ENCODE measurements at places on chromosomes 4 and X.

- peak; percentile 16 for DNase-seq
Observed at GRCh38 chr4:110484767-110485166, 8.8 kb downstream of the ENPEP start.

- no peak for DNase-seq
Observed at GRCh38 chr4:7960017-7960789, 20.5 kb upstream of the AFAP1 start.

DNA sequence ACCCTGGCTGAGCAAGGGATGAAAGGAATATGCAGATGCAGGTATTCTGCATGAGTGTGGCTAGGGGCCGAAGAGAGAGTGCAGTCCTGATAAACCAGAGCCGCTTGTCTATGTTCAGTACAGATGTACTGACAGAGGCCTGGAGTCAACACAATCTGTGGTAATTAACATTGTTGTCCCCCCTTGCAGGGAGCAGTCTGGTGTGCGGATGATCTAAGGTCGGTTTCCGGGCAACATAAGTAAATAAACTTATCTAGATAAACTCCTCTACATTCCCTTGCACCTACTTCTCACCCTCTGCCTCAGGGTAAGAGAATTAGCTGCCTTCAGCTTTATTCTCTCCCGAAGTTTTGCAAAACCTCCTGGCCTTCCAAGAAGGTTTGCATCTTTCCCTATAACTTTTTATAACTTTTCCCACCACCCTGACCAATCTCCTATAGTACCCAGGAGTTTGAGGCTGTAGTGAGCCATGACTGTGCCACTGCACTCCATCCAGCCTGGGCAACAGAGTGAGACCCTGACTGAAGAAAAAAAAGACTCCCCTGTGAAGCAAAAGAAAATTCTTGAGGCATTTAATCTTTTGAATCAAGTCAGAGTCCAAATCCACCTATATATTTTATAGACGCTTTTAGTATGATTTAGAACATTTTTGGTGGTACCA is 26.6 kb downstream of the SNX25 start:
- no peak for DNase-seq

- no peak for DNase-seq
Observed at GRCh38 chr4:48538358-48538757, 48.3 kb downstream of the ZAR1 start.

- DNase-seq, result no peak
Observed at GRCh38 chr4:6972911-6973310, 63.3 kb downstream of the TBC1D14 start.

- no peak for DNase-seq
Observed at GRCh38 chr4:25914670-25915352, 791 bp downstream of the SMIM20 start.

DNA sequence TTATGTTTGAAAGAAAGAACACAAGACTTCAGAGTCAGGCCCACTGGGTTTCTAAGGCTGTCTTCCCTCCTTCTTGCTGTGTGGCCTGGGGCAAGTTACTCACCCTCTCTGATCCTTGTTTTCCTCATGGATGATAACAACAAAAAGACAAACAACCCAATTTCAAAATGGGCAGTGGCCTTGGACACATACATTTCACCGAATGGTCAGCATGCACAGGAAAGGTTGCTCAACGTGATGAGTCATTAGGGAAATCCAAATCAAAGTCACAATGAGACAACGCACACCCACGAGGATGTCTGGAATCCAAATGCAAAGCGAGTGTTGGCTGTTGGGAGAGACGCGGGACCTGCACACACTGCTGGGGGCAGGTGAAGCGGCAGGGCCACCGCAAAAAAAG is 50.8 kb upstream of the PPP2R2C start:
- no peak for DNase-seq

DNA sequence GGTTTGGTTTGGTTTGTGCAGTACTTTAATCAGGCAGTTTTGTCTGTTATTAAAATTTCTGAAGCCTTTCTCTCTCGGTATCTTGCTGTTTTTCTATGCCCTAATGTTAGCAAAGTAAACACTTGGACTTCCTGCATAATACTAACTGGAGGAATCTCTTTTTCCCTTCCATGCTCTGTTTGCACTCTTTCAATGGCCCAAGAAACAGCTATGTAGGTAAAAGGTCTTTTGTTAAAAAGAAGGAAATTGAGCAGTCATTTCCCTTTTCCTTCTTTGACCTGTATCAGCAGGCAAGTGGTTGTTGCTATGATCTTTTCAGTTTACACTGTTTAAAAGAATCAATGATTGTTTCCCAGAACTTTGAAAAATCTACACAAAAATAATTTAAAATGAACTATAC is 82.7 kb downstream of the CCSER1 start:
- no peak for DNase-seq

DNA sequence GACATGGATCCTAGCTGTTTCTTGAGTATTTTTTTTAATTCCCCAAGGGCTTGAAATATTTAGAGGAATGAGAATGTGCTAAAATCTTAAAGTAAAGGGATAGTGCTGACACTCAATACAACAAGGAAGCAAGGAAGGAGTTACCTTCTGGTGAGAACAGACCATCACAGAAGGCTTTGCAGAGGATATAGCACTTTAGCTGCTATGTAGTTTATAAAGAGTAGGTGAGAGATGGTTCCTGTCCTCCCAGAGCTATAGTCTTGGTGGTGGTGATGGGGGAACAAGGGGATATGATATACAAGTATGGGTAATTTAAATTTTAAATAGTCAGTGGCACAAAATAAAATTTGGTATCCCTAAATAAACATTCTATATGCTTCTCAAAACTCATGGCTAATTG is 47.6 kb downstream of the MTHFD2L start:
- DNase-seq, result no peak

DNA sequence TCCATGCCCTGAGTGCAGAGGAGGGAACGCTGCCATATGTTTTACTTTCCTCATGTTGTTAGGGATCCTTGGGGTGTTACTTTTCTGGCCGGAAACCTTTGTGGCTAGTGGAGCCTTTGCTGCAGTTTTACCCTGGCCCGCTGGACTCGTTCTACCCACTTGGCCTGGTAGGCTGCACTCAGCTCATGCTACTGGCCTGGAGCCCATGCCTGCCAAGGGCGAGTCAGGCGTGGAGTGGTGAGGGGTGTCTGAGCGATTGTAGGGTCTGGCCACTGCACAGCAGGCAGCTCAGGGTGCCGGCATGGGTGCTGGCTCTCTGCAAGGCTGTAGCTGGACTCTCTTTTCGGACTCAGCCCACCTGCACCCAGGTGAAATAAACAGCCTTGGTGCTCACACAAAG is 41.4 kb upstream of the IL9R start:
- DNase-seq, result no peak

DNA sequence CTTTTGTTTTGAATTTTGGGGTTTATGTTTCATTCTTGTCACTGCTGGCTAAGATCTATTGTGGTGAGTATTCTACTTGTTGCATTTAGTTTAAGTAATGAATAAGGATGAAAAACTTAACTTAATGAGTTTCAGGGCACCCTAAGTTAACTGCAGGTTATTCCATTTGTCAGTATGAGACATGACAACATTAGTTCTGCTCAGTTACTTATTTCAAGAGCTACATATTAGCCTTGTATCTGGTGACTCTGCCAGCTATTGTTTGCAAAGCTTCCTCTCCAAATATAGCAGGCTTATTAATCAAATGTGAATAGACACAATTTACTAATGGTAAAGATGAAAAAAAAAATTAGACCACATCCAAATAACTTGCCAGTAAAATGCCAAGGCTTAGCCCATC is 567.1 kb downstream of the IL15 start:
- no peak for DNase-seq

DNA sequence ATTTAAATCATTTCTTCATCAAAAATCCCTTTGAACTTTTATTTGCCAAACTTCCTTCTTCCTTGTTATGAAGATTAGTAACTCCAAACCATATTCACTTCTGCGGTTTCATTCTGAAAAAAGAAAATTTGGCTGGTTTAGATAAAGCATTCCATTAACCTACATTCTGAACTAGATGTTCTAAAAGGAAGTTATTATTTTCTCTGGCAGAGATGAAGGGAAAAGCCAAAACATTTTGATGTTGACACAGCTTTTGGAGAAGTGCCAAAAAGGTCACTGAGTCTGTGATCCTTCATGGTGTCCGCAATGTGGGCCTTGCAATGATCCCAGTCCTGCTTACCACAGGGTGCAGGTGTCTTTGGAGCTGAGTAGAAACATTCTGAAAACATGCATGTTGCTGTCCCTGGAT is 36.0 kb downstream of the CXCL8 start:
- no peak for DNase-seq

GRCh38 chrX:16739574-16739973 is 20.2 kb downstream of the SYAP1 start:
- no peak for DNase-seq

DNA sequence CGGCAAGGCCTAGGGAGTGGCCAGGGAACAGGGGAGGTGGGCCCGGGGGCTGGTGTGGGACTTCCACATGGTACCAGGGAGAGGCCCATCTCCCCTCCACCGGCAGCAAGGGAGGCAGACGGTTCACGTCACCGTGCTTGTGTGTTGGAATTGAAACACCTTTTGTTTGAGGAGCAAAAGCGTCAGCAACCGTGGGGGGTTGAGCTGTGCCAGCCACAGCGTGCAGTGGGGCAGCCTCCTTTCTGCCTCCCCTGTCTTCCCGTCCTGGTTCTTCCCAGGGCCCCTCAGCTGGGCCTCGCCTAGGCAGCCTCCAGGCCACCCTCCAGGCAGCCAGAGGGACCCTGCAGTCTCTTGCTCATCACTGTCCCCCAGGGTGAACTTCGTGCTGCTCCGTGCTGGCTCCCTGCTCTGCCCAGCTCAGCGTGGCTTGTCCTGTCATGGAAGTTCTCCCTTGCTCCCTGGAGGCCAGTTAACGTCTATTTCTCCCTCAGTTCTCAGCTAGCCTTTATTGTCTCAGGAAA is 32.1 kb upstream of the HGFAC start:
- DNase-seq, result no peak

DNA sequence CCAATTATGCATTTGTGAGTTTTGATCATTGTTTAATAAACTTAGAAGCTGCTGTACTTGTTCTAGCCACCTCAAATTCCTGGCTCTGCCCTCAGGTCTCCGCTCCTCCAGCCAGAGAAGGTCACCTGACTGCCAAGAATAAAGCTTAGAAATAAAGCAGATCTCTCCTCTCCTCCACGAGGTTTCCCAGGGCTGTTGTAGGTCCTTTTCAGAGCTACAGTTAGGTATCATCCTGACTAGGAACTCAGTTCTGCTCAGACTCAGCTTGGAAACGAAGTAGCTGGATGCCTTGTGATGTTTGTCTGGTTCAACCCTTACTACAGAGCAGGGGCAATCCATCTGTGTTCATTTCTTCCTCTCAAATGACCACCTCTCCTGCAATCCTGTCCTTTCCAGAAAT is 79.1 kb upstream of the RAPGEF2 start:
- no peak for DNase-seq

- no peak for DNase-seq
Observed at GRCh38 chr4:158609116-158609515, 62.6 kb downstream of the C4orf46 start.

DNA sequence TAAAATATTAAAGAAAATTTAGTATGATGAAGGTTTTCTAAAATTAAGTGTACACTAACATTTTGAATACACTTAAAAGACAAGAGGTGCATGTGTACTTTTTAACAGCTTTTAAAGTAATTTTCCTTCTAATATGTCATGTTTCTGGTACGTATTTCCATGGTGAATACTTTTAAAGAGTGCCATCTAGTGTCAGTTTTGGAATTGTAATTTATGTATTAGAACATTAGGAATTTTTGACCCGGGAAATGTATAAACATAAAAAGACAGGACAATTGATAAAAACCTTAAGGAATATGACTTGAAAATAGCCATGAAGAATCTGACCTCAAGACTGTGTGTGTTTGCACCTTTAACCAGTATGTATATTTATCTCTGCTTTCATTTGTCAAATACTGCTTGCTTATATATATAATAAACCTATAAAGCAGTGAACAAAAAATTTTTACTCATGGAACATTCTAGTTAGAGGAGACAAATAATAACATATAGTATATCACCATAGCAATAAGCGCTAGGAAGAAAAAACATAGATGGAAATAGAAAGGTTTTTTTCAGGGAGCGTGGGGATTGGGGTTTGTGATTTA is 7.2 kb downstream of the GSTCD start:
- DNase-seq, result peak; percentile 57

GRCh38 chr4:48798117-48798516 is 18.0 kb upstream of the FRYL start:
- no peak for DNase-seq

GRCh38 chr4:8191136-8191747 is 7.8 kb upstream of the SH3TC1 start:
- DNase-seq, result peak; percentile 84

- no peak for DNase-seq
Observed at GRCh38 chrX:17475449-17476217, 100.6 kb downstream of the NHS start.

DNA sequence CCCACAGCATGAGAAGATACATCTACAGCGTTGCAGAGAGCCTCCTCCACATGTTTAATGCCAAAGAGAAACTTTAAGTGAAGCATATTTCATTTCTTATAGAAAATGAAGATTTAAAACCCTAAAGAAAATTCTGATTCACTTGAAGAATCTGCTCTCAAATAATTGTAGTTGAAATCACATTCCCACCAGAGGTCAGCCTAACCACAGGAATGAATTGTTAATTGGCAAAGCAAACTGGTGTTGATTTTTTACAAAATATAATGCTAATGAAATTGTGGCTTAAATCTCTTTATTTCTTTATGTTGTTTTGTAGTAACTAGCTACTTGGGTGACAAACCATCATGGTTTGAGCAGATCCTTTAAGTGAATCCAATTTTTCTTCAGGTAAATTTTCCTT is 31.1 kb upstream of the WDR17 start:
- peak; percentile 39 for DNase-seq

GRCh38 chr4:129218360-129218759 is 122.4 kb downstream of the C4orf33 start:
- DNase-seq, result no peak

- no peak for DNase-seq
Observed at GRCh38 chr4:2462992-2463762, 5.7 kb upstream of the RNF4 start.

DNA sequence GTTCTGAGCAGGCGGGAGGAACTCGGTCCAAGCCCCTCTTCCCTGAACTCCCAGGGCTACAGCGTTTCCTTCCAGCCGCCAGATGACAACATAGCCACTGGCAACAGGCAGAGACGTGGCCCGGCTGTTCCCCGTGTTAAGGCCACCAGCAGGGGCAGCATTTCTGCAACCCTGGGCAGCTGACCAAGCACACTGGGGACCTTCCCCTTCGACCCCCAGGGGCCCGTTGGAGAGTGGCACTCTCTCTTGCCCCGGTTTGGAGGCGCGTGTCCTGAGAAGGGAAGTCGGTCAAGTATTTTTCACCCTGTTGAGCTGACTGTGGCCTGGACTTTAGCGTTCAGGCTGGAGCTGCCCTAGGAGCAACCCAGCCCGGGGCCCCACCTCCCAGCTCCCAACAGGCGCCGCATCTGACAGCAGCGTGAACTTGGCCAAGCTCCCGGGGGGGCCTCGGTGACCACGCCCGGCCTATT is 37.6 kb downstream of the ZBTB49 start:
- no peak for DNase-seq

GRCh38 chr4:184448821-184449220 is 25.5 kb downstream of the IRF2 start:
- DNase-seq, result peak; percentile 72

GRCh38 chrX:139091066-139091465 is 379.5 kb upstream of the FGF13 start:
- no peak for DNase-seq
